Heart left ventricle (tissue), 16 donors: ENCODE measurements at places on chromosomes 6 and 20. TPM values are rescaled to one million over a fixed set of nuclear protein-coding genes. Genes with fewer than 3 reads are reported as not detected.

- DNase-seq, result peak; percentile 87
Observed at GRCh38 chr6:136103763-136104311, 146.3 kb downstream of the MTFR2 start.

- peak; percentile 68 for DNase-seq
Observed at GRCh38 chr20:37356387-37356786, 10.4 kb downstream of the SRC start.

Gene FAM229B
- total RNA-seq, result 52.4 TPM

Gene ACTL10
- total RNA-seq, result 0.36 TPM

DNA sequence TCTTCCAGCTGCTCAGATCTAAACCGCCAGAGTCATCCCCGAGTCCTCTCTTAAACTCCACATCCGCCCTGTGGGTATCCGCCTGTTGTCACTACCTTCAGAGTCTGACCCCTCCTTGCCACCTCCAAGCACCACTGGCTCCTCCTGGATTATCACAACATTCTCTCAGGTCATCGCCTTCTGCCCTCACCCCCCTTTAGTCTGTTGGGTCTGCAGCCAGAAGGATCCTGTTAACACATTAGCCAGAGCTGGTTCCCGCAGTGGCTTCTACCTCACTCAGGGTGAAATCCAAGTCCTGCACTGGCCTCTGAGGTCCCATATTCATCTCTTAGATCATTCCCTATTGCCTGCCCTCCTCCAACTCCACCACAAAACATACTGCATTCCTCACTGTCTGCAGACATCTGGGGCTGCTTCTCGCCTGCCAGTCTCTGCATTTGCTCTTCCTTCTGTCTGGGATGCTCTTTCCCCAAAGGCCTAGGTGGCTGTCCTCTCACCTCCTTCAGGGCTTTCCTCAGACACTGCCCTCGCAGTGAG, 34.1 kb downstream of the TNXB start:
- DNase-seq, result peak; percentile 6

GRCh38 chr6:50270415-50270814, 220.7 kb upstream of the DEFB112 start:
- no peak for DNase-seq

DNA sequence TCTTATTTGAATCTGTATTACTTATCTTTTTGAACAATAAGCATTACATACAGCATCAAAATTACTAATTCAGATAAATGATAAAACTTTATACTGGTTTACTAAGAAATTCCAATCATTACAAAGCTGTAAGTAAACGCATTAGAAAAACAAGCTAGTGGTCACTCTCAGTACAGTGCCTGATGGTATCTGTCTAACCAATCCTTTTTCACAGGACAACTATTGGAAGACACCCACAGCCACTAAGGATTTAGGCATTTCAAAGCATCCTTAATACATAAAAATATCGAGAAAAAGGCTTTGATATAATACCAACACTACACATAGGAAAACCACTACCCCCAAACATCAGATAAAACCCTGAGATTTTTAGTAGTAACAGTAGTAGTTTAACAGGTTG, 2.6 kb downstream of the CD164 start:
- no peak for DNase-seq

- no peak for DNase-seq
Observed at GRCh38 chr6:166662690-166663089, 35.6 kb upstream of the RPS6KA2 start.

DNA sequence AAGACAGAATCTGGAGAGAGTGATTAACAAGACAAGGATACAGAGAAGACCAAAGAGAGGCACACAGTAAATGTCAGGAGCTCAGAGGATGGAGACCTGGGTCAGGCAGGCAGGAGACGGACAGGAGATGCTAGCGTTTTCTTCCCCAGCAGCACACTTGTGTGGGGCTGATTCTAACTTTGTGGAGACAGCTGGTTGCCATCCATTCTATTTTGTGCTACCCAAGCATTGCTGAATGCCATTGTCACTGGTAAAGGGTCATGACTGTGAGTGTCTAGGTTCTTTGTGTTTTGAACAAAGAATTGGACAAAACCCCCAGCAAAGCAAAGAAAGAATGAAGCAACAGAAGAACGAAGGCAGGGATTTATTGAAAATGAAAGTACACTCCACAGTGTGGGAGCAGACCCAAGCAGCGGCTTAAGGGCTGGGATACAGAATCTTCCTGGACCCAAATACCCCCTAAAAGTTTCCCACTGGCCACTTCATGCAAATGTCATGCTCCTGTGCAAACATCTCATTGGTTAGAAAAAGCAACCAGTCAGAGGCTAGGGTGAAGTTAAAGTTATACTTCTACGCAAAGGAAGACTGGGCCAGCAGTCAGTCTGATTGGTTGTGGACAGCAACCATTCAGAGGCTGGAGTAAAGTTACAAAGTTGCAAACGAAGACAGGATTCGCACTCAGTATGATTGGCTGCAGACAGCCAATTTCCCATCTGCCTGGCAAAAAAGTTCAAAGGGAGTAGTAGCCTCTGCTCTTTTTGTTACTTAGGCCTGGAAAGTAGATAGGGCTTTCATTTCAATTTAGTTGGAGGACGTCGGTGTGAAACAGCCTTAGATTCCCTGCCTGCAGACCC, 17.5 kb downstream of the PTK7 start:
- no peak for DNase-seq

GRCh38 chr6:133609415-133610226, 279.3 kb upstream of the TCF21 start:
- no peak for DNase-seq

Gene MAP7
- total RNA-seq, result 2.1 TPM

DNA sequence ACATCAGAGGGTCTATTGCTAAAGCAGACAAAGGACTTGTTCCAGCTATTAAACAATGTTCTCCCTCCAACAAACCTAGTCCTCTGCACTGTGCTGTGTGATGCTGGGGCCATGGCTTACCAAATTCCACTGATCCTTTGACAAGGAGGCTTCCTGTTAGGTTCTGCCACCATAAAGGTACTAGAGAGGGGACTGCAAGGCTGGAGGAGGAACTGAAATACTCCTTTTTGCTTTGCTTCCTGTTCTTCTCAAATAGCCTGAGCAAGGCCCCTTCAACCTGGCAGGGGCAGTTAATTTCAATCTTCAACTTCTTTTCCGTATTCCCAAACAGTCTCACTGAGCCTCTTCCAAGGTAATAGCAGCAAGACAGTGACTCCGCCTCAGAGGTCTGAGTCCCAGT, 286.4 kb upstream of the IRAK1BP1 start:
- DNase-seq, result no peak

DNA sequence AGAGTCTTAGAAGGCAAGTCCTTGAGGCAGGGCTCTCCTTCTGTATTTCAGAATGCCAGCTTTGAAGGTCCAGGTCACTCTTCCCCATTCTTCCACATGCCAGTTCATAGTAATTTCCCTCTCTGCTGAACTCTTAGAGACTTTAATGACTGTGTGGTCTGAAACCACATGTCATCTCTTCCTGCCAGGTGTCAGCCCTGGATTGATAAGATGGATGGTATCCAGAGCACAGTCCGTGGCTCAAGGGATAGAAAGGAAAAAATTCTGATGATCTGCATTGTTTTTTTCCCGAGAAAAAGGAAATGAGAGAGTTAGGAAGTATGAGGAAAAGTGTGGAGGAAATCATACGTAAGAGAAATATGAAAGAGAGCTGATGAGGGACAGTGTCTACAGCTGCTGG, 250.9 kb downstream of the TPBG start:
- DNase-seq, result no peak

DNA sequence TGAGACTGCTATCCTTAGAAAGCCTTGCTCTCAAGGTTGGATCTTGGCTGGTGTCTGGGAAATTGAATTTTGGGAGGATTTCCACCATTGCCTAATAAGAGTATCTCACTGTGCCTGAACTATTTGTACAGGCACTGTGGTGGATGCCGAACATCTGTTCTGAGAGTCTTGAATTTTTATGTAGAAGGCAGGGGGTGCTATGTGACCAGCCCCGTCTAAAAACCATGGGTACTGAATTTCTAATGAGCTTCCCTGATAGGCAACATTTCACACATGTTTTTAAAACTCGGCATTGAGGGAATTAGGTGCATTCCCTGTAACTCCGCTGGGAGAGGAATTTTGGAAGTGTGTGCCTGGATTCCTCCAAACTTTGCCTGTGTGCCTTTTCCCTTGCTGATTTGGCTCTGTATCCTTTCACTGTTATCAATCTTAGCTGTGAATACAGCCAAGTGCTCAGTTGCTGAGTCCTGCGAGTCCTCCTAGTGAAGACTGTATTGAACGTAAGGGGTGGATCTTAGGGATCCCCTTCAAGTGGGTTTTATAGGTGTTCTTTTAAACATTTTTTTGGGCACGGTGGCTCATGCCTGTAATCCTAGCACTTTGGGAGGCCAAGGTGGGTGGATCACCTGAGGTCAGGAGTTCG, 27.6 kb upstream of the SCAF8 start:
- DNase-seq, result no peak

- peak; percentile 82 for DNase-seq
Observed at GRCh38 chr20:63740070-63740626, 572 bp downstream of the SLC2A4RG start.

GRCh38 chr20:18999086-18999485, 185.5 kb downstream of the SCP2D1 start:
- DNase-seq, result no peak

DNA sequence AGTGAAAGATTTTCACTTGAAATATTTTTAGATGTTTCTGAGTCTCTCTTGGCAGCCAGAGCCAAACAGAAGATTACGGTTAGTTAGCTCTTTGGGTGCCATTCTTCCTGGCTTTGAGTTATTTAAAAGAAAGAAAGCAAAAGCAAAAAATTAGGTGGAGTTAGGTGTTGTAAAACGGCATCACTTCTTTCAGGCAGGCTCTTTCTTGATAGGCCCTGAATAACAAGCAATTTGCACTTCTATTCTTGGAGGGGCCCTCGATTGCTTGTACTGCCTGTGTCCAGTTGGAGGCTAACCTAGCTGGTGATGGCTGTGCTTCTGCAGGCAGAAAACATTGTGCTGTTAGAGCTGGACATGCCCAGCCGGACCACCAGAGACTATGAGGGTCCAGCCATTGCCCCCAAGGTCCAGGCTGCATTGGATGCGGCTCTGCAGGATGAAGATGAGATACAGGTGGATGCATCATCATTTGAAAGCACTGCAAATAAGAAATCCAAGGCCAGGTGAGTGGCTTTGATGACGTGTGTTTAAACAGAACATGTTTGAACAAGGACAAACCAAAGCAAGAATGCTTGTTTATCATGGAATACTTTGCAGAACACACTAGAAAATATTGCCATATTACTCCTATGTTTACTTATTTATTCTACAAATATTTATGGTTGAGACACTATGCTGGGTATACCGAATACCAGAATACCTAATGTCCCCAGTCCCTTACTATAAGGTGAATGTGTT, 28.1 kb upstream of the ASXL1 start:
- no peak for DNase-seq

- no peak for DNase-seq
Observed at GRCh38 chr6:6366803-6367202, 46.3 kb upstream of the F13A1 start.

- DNase-seq, result no peak
Observed at GRCh38 chr20:15146948-15147347, 809.5 kb upstream of the FLRT3 start.

DNA sequence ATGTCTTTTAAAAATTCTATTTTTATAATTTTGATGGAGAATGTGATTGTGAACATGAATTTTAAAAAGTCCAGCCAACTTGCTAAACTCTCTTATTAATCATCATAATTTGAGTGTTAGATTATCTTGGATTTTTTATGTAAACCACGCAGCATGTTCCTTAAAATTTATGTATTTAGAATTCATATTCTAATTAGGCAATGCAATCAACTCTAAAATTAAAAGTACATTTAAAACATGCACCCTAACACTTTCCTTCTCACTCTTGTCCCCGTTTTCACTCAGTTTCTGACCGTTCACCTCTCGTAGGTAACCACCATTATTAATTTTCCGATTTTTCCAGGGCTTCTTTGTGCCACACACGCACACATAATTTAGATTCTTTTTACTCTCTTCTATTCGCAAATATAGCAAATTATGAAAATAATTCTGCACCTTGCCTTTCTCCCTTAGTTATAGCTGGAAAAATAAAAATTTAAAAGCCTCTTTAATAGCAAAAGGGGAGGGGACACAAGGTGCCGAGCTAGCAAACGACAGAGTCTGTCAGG, 329 bp upstream of the ZKSCAN3 start:
- DNase-seq, result no peak

DNA sequence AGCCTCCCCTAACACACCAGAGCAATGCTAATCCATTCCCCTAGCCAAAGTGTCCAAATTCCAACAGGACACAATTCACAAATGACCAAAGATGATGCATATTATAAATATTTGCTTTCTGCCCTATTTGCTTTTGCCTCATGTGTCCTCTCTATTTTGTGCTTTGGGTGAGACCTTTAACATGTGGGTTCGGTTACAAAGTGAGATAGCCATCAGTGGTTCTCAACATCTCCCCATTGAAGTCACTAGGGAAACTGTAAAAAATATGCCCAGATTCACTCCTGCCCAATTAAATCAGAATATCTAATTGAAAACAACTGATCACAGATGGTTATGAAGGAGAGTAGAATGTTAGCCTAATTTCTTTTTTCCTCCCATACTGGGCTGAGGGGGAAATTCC, 159.2 kb downstream of the MTFR2 start:
- no peak for DNase-seq

DNA sequence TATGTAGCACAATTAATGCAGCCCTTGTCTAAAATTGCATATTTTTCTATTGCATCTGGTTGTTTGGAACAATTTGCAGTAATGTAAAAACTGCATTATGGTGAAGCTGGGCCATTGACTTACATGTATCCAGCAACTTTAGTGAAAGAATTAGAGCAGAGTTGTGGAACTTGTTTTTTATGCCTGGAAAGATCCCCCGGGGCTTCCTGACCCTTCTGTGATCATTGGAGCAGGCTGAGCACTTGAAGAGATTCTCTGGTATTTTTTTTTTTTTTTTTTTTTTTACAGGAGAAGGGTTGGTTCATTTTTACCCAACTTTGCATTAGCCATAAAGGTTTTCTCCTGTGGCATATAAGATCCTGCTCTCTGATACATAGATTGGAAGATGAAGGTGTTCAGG, 45.0 kb downstream of the LIN28B start:
- DNase-seq, result no peak

Gene STXBP5
- total RNA-seq, result 14.5 TPM

GRCh38 chr6:11854408-11855165, 76.0 kb upstream of the ADTRP start:
- no peak for DNase-seq

DNA sequence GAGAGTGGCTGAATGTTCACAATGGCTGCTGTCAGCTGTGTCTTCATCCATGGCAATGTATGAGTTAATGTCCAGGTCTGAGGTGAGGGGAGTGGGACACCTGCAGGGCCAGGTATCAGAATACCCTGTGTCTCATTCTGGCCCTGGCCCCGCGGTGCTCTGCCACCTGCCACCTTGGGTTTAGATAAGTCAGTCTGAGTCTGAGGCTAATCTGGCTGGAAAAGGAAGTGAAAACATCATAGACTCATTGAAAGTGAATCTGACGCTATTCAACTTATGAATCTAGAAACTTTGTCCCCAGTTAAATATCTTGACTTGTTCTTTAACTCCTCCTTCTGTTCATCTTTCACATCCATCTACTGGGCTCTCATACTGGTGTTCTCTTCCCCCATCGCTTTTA, 267.1 kb upstream of the JAG1 start:
- DNase-seq, result no peak

- no peak for DNase-seq
Observed at GRCh38 chr6:52524918-52525317, 51.9 kb downstream of the TRAM2 start.

Gene GPR63
- 0.67 TPM for total RNA-seq
